ENCODE measurements at places on chromosomes 6 and 20.

GRCh38 chr6:78611886-78612480, 255.4 kb upstream of the IRAK1BP1 start:
- DNase-seq = no peak

- DNase-seq = no peak
These were observed 19.9 kb upstream of the KHDC1 start for GRCh38 chr6:73282871-73283270.

- DNase-seq = peak; percentile 56
These were observed 228.0 kb downstream of the CD109 start for GRCh38 chr6:73923905-73924485.

- DNase-seq = peak; percentile 57
These were observed 220.1 kb upstream of the DTNBP1 start for GRCh38 chr6:15882915-15883314.

GRCh38 chr6:26576929-26577719, 19.6 kb upstream of the ABT1 start:
- peak; percentile 60 for DNase-seq

DNA sequence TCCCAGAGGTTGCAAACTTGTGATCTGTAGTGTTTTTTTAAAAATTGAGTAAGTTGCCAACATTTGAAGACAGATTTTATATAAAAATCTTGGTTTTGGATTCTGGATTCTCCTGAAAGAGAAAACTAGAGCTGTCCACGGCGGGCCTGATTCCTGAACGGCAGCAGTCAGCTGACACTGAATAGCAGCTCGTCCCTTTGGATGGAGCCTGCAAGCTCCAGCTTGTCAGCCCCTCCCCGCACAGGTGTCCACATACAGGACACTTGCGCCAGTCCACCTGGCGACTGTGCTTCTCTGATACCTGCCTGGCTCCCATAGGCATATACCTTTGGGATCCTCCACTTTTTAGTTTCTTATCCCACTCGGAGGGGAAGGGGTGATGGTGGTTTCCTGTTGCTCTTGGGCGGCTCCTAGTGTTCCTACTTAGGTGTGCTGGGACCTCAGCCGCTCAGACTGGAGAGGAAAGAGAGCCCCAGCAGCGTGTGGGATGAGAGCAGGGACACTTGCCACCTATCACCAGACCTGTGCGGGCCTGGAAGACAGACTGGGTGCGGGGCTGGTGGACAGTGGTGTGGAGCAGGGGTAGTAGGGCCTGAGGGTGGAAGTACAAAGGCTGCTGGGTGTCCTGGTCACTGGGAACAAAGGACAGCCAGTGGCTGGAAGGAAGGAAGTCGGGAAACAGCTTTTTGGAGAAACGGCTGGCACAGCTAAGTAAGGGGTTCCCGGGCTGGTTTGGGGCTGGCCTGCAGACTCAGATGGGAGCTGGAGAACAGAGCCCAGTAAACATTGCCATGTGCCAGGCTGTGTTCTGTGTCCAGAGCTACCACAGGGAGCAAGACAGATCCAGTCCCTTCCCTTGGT, 18.3 kb downstream of the GHRH start:
- no peak for DNase-seq

- no peak for DNase-seq
These were observed 2.6 kb upstream of the RPL10A start for GRCh38 chr6:35465646-35466045.

DNA sequence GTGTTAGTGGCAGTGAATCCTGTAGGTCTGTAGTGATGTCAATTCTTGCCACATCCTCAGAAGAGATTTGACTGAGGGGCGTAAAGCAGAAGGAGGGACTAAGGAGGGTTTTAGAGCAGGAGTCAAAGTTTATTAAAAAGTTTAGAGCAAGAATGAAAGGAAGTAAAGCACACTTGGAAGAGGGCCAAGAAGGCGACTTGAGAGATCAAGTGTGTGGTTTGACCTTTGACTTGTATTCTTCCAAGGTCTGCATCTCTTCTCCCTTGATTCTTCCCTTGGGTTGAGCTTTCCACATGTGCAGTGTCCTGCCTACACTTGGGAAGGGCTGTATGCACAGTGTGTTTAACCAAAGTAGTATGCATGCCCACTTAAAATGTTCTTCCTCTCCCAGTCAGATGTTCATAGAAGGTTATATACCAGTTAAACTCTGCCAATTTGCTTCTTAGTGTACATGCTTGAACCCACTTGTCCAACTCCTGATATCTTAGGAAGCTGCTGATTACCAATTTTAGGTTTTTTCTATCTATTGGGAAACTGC, 627.6 kb downstream of the MMUT start:
- DNase-seq = no peak

- DNase-seq = no peak
These were observed 11.5 kb upstream of the MUC22 start for GRCh38 chr6:30998785-30999184.

DNA sequence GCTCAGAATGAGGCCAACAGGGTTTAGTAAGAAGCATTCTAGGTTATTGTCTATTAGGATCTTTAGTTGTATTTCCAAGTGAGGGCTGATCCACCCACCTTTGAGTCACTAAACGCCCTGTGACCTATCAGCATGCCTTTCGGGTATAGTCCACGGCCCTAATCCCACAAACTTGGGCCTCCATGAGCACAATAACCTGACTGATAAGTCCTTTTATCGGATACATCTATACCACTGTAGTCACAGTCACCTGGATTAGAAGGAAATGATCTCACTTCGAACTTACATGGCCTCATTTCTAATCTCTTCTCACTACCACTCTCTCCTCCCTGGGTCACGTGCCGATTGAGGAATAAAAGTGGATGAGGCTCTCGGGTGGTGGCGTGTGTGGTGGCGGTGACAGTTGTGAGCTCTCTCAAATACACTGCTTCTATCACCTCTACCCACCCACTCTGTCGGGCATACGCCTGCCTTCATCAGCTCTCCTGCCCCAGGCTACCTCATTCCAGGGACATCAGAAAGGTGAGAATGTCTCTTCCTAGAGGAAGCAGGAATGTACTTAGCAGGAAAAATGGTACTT, 65.2 kb downstream of the TRAM2 start:
- DNase-seq = no peak

DNA sequence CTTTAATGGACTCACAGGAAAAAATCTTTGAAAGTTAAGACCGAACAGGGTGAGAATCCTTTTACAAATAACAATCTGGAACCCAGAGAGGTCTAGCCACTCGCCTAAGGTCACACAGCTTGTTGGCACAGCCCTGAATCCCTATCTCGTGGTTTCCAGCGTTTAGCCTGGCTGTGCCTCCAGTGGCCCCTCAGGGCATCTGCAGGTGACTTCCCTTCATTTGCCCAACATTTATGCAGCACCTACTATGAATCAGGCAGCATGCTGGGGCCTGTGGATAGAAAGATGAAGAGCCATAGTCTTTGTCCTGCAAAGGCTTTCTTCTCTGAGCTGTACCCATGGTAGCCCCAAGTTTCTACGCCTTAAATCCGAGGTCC, 2.6 kb upstream of the NR2E1 start:
- DNase-seq = no peak

GRCh38 chr20:4546786-4547185, 174.9 kb upstream of the PRND start:
- DNase-seq = no peak
